COLO829 (cell line): ENCODE measurements at places on chromosomes 1 and 21.

DNA sequence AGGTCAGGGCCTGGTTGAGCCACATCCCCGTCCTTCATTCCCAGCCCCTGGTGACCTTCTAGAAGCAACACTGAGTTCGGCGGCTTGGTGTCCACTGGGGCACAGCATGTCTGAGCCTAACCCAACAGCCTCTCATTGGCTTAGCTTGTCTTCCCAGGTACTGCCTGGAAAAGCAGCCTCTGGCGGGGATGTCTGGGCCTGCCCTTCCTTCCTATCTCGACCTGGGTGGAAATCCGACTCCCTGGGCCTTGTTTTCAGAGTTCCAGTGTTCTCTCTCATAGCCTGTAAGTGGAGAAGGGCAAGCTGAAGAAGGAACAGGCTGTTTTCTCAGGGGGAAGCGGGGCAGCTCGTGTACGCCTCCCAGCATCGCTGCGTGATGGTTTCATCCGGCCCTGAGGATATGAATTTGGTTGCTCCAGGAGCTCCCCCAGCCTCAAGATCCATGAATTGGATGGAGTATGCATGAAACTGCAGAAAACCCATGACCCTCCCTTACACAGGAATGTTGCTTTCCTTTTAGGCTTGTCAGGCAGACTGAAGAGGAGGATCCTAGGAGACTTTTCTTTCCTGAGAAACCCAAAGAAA lies 116.5 kb upstream of the IRF2BP2 start:
- DNase-seq = no peak

- DNase-seq = no peak
Measured at GRCh38 chr21:14817311-14817710, 247.5 kb downstream of the NRIP1 start.

DNA sequence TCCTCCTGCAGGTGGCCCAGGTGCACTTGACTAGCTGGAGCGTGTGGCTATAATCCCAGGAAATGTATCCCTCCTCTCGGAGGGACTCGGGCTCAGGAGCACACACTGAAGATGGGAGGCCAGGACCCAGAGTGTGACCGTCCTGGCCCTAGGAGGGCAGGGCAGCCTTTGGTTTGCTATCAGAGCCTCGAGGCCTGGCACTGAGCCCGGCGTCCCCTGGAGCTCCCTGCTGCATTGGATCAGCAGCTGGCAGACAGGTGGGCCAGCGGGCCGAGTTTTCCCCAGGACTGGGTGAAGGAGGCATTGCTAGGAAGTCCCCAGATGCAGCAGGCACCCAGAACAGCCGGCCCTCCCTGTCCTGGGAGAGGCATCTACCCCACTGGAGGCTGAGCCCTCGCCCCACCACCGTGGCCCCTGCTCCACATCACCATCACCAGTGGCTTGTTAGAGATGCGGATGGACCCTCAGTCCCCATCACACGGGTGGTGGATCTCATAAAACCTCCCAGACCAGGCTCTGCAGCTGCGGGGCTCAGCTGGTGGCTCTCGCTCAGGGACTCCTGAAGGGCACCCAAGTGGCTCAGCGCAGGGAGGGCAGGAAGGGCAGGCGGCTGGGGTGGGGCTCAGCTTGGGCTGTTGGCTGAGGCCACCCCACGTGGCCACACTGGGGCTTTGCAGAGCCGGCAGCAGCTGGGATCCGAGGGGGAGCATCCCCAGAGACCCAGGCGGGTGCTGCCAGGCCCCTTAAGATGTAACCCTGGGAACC lies 32.7 kb upstream of the POFUT2 start:
- DNase-seq = no peak

DNA sequence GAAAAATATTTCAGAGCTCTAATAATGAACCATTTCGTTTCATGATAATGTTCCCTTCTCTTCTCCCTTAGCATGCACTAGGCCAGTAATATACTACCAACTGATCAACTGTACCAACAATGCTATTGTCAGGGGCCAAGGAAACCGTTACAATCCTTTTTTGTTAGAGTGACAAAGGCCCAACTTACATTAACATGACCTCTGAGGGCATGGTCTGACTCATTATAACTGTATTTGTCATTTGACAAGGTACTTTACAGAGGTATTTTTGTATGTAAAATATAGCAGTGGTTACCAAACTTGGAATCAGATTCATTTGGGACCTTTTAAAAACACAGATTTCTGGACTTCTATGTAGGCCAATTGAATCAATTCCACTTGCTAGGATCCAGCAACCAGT lies 102.6 kb upstream of the RRP15 start:
- no peak for DNase-seq

DNA sequence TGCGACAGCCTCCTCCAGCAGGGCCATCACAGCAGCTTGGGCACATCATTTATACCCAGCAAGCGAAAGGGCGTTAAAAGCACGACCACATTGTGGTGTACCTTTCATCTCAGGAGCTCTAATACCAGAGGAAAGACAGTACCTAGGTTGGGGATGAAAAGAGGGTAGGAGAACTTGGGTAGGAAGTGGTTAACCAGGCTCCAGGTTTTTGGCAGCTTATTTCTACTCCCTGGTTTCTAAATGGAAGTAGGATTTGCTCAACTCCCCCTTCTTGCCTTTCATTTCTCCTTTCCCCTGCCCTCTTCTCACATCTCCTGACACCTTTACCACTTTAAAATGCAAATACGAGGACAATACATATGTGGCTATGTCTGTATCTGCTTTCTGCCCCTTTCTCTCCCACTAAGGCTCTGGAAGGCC lies 30.2 kb downstream of the FAM177B start:
- DNase-seq = no peak

DNA sequence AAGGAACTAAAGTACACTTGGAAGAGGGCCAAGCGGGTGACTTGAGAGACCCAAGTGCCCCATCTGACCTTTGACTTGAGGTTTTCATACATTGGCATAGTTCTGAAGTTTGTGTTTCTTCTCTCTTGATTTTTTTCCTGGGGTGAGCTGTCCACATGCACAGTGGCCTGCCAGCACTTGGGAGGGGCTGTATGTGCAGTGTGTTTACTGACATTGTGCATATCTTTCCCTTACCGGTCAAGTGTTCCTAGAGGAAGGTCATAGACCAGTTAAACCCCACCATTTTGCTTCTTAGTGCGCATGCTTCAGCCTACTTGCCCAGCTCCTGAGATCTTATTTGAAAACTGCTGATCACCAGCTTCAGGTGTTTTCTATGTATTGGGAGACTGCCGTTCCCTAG lies 435.2 kb upstream of the KAZN start:
- DNase-seq = no peak

DNA sequence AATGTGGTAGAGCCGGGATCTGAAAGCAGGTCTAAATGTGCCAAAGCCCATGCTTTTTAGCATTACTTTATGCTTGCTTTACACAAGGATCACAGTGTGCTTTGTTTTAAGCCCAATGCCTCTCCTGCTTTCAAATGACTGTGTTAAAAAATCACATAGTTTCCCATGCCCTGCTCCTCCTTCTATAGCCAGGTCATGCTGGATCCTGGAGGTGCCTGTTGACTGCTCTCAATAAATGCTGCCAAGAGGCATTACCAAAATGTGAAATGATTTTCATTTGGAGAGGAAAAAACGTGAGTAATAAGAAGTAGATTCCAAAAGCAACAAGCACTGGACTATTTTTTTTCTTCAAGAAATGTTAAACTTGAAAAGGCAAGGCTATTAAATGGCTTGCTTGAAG lies 420.7 kb upstream of the USP24 start:
- no peak for DNase-seq

DNA sequence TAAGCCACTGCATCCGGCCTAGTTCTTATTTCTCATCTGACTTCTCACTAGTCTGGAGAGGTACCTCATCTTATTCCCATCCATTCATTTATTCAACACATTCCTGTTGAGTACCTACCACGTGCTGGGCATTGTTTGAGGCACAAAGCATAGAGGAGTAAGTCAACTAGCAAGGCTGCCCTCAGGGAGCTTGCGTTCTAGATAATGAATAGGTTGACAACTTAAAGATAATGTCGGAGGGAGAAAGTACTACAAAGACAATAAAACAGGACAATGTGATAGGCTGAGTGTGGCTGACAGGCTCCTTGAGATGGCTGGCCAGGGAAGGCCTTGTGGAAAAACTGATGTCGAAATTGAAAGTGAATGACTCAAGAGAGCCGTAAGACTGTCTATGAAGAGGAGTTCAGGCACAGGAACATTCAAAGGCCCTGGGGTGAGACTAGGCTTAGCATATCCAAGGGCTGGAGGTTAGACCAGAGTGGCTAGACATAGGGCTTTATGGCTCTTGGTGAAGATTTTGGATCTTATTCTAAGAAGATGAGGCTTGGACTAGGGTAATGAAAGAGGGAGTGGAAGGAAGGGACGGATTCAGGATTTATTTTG lies 18.3 kb downstream of the SPATA21 start:
- DNase-seq = no peak

- peak; percentile 65 for DNase-seq
Measured at GRCh38 chr1:31102501-31102950, 37.0 kb upstream of the PUM1 start.

GRCh38 chr1:109719337-109719837 lies 7.3 kb downstream of the GSTM5 start:
- no peak for DNase-seq

- no peak for DNase-seq
Measured at GRCh38 chr1:116906812-116907211, 2.9 kb upstream of the PTGFRN start.

DNA sequence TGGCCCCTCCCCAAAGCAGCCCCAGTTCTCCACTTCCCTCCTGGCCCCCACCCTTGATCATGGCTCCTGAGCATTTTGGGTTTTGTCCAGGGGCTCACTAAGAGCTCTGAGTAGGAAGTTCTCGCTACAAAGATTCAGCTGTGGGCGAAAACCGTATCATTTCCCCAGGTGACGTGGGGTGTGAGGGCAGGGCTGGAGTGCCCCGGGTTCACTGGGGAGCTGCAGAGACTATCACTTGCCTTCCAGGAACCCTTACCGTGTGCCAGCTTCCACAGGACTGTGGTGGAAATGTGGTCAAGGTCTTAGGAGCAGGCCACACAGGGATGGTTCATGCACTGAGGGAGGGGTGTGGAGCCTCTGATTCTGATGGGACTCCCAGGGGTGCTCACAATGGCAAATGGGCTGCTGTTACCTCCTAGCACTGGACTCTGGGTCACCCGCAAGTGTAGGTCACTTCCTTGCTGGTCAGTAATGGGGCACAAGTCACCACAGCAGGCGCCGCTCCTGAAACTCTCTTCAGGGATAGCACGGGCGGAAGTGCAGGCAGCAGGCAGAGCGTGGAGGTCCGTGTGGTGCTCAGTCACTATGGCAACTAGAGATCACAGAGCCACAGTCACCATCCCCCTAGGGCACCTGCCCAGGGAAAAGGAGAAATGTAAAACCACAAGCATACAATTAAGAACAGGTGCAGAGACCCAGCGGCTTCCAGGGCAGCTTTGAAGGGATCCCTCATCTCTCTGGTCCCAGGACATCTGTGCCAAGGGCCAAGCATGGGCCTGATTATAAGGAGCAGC lies 35.4 kb downstream of the RSPH1 start:
- DNase-seq = no peak

DNA sequence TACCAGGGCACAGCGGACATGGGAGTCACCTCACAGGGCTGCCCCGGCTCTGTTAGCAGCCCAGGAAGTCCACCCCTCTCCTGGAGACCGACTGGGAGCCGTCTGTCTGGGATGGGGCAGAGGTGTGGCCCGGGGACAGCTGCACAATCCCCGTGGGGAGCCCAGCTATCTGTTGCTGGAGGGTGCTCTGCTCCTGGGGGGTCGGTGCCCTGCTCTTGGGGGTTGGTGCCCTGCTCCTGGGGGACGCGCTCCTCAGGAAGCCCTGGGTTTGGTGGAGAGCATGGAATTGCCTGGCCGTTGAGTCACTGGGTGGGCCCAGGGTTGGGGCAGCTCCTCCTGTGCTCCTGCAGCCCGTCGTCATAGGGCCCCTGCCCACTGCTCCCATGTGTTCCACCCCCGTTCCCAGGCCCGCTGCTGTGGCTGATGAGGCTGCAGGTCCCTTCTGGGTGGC lies 39.3 kb downstream of the AGPAT3 start:
- no peak for DNase-seq

DNA sequence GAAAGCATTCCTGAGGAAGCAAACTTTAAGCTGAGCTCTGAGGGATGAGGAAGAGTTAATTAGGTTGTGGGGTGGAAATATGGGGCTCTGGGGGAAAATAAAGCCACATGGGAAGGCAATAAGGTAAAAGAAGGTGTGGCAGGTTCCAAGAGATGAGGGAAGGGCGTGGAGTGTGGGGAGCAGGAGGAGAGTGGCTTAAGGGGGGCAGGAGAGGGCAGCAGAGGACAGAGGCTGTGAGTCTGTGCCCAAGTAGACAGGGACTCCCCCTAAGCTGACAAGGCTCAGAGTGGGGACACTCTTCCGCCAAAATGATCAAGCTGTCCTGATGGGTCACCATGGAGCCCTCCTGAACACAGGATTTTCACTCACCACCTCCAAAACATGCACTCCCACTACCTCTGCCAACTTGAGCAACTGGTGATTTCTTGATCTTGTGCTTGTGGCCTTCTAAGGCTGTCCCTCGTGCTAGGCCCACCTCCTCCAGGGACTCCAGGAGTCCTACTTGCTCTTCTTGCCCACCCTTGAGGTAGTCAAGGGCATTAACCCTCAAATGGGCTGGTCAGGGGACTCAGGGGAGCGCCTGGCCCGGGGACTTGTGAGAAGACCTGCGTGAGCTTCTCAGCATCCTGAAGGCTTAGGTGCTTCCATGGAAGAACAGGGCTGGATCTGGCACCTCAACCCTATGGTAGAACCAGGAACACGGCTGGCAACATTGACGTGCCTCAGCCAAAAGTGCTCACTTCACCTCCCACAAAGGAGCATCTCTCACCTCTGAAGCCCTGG lies 23.4 kb downstream of the DMAP1 start:
- DNase-seq = no peak

- DNase-seq = peak; percentile 80
Measured at GRCh38 chr21:32702702-32703101, 25.1 kb downstream of the SYNJ1 start.

- no peak for DNase-seq
Measured at GRCh38 chr1:189350983-189351616, 1126.6 kb downstream of the BRINP3 start.

DNA sequence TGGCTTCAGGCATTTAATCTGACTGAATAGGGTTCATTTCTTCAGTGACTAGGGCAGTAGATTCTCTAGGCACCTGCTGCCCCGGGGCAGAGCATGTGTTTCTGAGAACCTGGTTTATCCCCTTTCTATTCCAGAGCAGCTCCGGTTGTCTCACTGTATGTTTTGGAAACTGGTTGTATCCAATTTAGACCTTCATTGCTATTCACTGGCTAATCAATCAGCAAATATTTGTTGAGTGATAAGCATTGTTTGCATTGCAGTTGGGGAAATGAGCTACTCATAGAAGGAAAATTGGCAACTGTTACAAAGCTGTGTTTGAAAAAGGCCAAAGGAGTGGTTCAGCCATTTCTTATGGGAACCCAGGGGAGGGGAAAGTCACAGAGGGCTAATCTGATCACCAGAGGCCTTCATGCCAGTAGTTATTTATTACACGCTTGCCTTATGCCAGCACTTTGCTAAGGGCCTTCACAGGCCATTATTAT lies 2.9 kb downstream of the QSOX1 start:
- DNase-seq = no peak

- no peak for DNase-seq
Measured at GRCh38 chr1:215087603-215088002, 5.1 kb downstream of the KCNK2 start.

DNA sequence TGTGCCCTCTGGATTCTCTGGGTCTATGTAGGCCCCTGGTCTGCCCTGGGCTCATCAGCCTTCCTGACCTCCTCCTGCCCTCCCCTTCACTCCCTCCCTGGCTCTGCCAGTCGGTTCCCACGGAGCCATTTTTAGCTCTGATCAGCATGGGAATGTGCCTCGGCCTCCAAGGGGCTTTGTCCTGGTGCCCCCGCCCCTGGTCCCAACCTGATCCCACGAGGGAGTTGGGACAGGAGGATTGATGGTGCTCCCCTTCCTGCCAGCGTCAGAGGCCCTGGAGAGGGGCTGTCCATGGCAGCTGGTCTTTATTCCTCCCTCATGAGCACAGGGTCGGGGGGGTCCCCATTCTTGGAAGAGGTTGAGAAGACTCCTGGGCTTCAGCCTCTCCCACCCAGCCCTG lies 24.9 kb downstream of the ETNK2 start:
- DNase-seq = no peak
